ENCODE measurements at places on chromosomes 12 and 14. TPM values are rescaled to one million over a fixed set of nuclear protein-coding genes. Genes with fewer than 3 reads are reported as not detected.

ZC3H14 gene
- 39.8 TPM for total RNA-seq

BCL2L14 gene
- total RNA-seq = 6.8 TPM

VTI1B gene
- 46.0 TPM for total RNA-seq

WNT1 gene
- total RNA-seq = 0.62 TPM

ALDH1L2 gene
- total RNA-seq = not detected

LRP1-AS gene
- not detected for total RNA-seq

KLRC4 gene
- not detected for total RNA-seq

ATP23 gene
- 4.8 TPM for total RNA-seq

LIN7A gene
- total RNA-seq = 0.25 TPM

TAS2R8 gene
- total RNA-seq = not detected

NAP1L1 gene
- total RNA-seq = 592 TPM

TSPAN9 gene
- total RNA-seq = 1.2 TPM
